ENCODE measurements at places on chromosomes 11 and 22.

GRCh38 chr11:68413591-68413999, 47.0 kb upstream of the PPP6R3 start:
- no peak for DNase-seq

DNA sequence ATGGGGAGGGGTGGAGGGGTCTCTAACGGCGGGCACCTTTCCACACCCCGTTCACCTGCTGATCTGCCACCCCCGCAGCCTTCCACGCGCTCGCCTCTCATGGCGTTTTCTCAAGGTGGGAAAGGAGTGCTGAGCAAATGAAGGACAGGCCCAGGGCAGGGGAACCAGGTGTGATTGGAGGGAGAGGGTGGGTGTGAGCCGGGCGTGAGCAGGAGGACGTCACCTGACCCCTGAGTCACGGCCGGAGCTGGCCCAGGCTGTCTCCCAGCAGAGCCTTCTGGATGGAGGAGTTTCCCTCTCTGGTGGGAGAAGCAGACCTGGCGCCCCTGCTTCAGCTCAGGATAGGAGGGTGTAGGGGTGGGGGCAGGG, 14.0 kb upstream of the ARHGAP8 start:
- DNase-seq, result peak; percentile 23

GRCh38 chr11:16921019-16921418, 93.2 kb downstream of the PLEKHA7 start:
- no peak for DNase-seq

DNA sequence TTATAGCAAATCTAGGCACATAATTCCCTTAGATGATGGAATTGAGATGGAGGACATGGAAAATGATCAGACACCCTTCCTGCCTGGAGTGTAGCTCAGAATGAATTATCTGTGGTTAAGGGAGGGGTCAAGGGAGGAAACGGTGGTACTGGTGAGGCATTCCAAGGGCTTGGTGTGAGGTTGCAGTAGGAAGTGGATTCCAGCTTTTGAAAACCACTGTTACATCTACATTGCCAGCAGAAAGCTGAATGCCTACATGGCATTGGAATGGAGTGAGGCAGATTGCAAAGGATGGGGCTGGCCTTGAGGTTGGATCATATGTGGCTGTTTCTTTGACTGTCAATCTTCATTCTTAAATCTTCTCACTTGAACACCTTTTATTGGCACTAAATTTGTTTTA, 684.4 kb downstream of the NTM start:
- peak; percentile 99 for DNase-seq

DNA sequence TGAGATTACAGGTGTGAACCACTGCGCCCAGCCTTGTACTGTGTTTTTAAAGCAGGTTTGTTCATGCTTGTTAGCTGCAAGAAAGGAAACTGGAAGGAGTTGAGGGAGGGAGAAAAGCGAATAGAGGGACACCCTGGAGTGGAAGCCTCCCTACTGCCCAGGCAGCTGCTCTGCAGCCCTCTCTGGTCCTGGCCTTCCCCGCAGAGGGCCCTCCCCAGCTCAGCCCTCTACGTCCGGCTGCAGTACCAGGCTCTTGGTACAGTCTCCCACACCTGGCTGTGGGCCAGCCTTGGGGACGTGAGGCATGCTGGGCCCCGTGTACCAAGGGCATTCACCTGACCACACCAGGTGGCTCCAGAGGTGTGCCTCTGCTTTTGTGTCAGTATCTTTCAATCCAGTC, 70.8 kb downstream of the MED15 start:
- no peak for DNase-seq

GRCh38 chr22:37860796-37861421, 11.7 kb downstream of the EIF3L start:
- no peak for DNase-seq

DNA sequence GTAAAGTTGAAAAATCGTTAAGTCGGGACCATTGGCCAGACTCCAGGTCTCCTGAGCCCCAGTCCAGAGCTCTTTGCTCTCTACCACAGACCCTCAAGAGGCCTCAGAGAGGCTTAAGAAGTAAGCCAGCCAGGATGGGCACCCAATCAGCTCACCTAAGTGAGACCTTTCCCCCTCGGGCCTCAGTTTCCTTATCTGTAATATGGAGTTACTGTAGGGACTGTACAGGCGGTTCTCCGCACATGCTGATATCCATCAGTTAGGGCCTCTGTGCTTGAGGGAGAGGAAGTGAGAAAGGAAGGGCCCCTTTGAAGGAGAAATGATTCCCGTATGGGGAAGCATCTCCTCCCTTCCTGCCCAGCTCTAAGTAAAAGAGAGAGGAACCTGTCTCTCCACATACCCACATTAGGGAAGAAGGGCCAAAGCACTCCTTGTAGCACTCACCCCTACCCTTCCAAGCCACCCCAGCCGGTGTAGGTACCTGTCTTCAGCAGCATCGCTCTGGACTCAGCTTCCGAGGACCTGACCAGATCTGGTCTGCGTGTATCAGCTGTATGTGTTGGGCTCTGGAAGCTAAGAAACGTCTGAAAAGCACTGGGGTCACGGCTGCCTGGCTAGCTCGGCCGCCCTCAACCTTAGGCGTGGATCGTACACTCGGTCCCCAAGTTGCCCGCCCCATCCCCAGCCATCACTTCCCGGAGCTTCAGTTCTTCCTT, 653 bp downstream of the NAGA start:
- DNase-seq, result no peak

GRCh38 chr11:107702109-107702660, 9.7 kb downstream of the SLN start:
- DNase-seq, result no peak

DNA sequence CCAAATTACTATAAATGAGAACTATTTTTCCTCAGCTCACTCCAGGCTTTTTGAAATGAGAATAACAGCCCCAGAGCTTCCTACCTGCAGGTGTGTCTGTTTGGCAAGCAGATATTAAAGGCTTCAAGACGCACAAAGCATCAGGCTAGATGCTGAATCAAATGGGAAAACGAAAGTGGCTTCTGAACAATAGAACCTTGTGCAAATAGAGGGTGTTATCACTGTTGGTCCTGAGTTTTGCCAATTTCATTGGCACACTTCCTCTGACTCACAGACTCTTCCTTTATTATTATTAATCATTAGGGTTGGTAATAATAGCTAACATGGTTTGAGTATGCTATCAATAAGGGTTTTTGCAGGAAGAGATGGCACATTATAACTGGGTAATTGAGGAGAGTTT, 13.4 kb downstream of the SYT13 start:
- no peak for DNase-seq

DNA sequence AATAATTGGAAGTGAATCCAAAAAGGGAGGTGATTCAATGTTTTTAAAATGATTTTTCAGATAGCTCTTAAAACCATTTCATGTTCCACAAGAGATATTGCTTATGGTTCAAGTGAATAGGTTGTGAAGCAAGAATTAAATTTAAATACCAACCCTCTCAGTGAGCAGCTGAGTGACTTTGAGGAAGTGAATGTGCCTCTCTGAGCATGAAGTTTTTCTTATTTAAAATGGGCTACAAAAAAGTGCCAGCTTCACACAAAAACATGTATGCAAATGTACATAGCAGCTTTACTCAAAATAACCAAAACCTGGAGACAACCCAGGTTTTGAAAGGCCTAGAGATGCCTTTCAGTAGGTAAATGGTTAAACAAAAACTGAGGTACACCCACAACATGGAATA, 35.5 kb upstream of the GAB4 start:
- no peak for DNase-seq

GRCh38 chr11:130534551-130534950, 86.1 kb downstream of the ADAMTS15 start:
- no peak for DNase-seq

- DNase-seq, result no peak
These were observed 20.5 kb upstream of the FBLN1 start for GRCh38 chr22:45482169-45482568.

DNA sequence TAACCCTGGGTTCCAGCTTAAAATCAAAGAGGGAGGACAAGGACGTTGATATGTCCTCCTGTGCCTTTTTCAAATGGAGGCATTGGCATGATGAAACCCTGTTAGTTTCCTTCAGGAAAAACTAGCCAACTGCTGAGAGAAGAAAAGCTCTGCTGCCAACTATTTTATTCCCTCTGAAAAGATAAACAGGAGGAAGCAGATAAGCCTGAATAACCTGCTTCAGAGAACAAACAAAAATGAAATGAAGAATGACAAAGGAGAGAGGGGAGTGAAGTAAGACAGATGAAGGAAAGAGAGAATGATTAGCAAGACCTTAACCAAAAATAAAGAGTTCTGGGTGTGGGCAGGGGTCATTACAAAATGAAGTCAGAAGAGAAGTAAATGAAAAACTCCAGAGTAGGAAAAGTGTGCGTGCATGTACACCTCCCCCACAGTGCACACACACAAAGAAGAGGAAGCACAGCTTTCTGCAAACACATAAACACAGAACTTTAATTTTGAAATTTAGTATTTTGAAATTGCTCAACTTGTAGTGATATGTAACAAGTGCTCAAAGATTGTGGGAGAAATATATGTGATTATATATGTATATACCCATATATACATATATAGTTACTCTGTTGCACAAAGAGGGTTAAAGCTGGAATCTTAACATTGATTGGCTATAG, 332.2 kb downstream of the LUZP2 start:
- no peak for DNase-seq

GRCh38 chr11:76750746-76751145, 32.4 kb upstream of the TSKU start:
- no peak for DNase-seq

DNA sequence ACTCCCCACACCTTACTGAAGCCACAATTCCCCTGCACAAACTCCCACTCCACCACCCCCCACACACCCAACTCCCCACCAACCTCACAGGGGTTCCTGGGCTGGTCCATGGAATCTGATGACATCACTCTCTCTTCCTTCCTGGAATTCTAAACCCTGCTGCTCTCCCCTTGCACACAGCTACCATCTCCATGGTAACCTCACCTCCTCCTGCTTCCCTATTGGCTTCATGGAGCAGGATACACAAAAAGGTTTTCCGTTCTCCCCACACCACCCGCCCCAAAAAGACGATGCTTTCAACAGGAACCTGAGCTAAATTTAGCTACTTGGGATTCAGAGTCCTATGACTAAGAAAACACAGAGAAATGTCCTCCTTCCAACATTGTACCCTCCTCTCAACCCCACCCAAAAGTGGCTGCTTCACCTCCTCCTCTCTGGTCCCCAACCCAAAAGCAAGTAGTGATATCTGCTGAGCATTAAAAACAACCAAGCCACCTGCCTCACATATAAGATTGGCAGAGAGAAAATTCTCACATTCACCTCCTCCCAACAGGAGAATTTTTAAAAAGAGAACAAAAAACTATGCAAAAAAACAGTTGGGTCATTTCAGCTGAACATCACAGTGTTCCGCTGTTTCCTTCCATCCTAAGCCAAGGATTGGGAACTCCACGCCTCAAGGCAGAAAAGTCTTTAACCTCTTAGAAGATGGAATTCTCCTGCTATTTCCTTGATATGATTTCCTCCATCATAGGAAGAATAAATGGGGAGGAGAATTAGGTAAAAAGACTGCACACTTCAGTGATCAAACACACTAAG, 66.9 kb downstream of the RBFOX2 start:
- DNase-seq, result peak; percentile 94

- DNase-seq, result no peak
These were observed 70.8 kb downstream of the RAB38 start for GRCh38 chr11:88104408-88104807.

DNA sequence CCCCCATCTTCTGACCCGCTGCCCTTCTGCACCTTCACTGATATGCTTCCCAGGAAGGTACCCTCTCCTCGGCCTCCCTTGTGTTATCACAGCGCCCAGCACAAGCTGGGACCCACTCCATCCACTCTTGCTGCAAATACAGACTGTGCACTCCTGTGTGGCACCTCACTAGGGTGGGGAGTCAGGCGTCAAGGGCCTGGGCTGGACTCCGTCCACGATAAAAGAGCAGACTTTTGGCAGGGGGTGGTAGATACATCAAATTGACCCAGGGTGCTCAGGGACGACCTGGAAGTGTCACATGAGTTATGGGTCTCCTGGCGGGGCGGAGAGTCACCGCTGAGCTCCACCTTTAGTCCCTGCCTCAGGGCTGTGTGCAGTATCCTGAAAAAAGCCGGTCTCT, 908 bp downstream of the TRPM5 start:
- no peak for DNase-seq

DNA sequence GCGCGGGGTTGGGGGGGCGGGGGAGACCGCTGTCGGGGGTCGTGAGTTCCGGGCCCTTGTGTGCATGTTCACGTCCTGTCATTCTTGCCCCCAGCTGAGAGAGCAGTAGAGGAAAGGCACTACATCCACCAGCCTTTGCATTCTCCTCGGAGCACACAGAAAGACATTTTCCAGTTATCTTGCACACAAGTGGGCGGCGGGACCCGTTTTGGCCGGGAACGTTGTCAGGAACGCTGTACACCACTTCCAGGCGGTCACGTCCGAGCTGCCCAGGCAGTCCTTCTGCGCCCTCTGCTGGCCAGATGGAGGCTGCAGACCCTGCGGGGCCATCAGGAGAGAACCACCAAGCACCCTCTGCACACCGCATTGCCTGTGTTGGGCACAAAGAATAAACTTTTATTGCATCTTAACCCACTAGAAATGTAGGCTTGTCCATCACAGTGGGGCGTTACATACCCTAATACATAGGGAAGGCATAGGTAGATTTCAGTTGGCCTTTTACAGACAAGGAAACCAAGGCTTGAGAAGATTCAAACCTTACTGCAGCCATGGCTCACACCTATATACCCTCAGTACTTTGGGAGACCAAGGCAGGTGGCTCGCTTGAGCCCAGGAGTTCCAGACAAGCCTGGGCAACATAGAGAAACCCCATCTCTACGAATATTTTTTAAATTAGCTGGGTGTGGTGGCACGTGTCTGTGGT, 2.8 kb upstream of the CDKN1C start:
- peak; percentile 80 for DNase-seq

- peak; percentile 58 for DNase-seq
These were observed 3.5 kb downstream of the RHOD start for GRCh38 chr11:67060111-67060522.

DNA sequence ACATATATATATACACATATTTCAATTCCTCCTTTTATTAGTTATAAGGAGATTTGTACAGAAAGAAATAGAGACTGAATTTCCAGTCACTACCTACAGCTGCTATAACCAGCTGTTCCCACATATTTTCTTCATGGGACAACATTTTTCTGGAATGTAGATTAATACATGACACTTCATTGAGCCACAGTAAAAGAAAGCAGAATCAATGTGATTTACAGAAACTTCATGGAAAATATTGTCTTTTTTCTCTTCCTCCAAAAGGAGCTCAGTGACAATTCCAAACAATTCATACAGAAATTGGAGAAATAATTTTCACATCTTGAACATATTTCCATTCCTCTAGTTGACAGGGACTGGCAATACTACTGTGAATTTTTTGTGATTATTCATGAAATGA, 249.2 kb downstream of the DLG2 start:
- DNase-seq, result no peak

- peak; percentile 36 for DNase-seq
These were observed 270.7 kb upstream of the SYN3 start for GRCh38 chr22:33328789-33329296.
